ENCODE measurements at places on chromosomes 4 and X.

- DNase-seq, result no peak
Observed at GRCh38 chrX:27890611-27891010, 82.8 kb downstream of the MAGEB10 start.

GRCh38 chrX:72492499-72492898 is 80.1 kb downstream of the HDAC8 start:
- no peak for DNase-seq

- DNase-seq, result peak; percentile 63
Observed at GRCh38 chr4:158170691-158171561, 1.9 kb downstream of the GASK1B start.

DNA sequence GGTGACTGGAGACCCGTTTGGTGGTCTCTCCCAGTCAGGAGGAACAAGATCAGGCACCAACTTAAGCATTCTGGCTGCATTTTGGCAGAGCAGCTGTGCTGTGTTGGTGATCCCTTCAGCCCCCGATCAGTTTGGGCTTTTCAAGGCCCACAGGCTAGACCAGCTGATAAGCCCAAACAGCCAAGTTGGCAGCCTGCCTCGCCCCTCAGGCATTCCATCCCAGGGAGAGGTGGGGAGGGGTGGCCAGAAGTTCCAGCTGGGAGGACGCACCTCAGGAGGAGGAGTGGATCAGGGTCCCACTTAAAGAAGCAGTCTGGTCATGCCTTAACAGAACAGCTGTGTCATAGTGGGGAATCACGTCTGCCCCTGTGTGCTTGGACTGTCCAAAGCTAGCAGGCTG is 105.8 kb downstream of the CHIC1 start:
- no peak for DNase-seq

DNA sequence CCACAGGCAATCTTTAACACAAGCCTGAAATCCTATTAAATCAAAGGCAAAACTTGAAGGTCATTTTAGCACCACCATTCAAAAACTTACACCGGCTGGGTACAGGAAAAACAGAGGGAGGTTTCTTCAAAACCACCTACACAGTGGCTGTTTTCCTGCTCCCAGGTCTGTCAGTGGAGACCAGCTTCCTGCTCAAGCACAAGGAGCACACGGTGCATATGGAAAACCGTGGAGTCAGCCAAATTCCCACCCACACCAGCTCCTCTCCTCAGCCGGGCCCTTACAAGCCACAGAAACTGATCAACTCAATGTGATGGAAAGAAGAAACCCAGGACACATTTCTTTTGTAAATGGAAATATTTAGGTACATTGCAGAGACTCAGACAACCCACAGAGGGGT is 14.3 kb upstream of the FAM241A start:
- no peak for DNase-seq

- no peak for DNase-seq
Observed at GRCh38 chrX:19630776-19631707, 115.7 kb upstream of the MAP3K15 start.

DNA sequence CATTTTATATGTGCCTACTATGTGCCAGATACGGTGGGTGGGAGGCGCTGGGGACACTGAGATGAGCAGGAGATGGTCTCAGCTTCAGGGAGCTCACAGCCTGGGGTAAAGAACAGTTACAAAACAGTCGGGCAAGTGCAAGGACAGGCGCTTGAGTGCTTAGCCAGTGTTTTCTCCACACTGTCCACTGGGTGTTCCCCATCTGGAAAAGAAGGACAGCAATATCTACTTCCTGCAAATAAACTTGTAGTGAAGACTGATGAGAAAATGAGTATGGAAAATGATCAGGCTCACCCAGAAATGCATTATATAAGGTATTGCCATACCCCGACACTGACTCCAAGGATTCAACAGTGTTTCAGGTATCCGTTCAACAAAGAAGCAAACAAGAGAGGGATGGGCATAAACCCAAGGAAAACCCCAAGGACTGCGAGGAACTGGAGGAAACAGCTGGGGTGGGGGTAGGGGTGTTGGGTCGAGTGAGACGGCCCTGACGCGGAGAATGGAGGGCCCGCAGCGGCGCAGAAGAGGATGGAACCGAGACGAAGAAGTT is 835 bp downstream of the TMEM185A start:
- DNase-seq, result peak; percentile 53
